ENCODE measurements at places on chromosomes 2 and 18. TPM values are rescaled to one million over a fixed set of nuclear protein-coding genes. Genes with fewer than 3 reads are reported as not detected.

DNA sequence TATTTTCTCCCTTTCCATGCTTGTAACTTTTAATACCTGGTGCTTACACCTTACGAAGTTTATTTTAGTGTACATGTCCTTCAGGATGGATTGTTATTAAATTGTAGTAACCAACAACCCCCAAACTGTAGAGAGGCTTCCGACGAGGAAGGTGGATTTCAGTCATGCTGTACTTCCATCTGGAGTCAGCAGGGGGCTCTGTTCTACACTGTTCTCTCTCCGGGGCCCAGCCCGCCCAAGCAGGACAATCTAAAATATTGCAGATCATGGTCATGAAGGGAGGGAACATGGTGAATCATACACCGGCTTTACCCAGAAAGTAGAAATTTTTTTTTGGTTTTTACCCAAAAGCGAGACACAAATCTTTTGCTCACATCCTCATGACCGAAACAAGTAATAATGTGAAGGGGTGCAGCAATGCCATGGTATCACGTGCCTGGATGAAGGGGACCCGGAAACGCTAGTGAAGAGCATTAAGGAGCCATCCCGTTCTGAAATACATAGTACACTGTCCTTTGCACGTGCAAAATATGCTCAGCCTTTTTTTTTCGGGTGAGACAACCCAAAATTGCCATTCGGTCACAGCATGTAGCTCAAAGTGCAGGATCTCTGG is 884.8 kb downstream of the EPHA4 start:
- H3K4me1 ChIP-seq, result no peaks in the 10 kb centered on the region
- no peaks in the 10 kb centered on the region for H3K36me3 ChIP-seq
- peak; percentile 20 for DNase-seq

GRCh38 chr2:20209373-20210109 is 15.4 kb downstream of the SDC1 start:
- no peak overlapping the region for H3K27ac ChIP-seq
- H3K4me3 ChIP-seq, result no peak overlapping the region
- H3K27me3 ChIP-seq, result no peaks in the 10 kb centered on the region

The FHOD3 gene
- polyA plus RNA-seq, result not detected

- H3K36me3 ChIP-seq, result no peaks in the 10 kb centered on the region
- H3K27ac ChIP-seq, result no peak overlapping the region
- no peak overlapping the region for H3K4me3 ChIP-seq
- H3K4me1 ChIP-seq, result no peaks in the 10 kb centered on the region
- H3K27me3 ChIP-seq, result no peaks in the 10 kb centered on the region
Observed at GRCh38 chr2:205903549-205904129, 182.3 kb downstream of the INO80D start.

The SP5 gene
- not detected for polyA plus RNA-seq

The TRPM8 gene
- polyA plus RNA-seq, result not detected

The AQP12B gene
- not detected for polyA plus RNA-seq

DNA sequence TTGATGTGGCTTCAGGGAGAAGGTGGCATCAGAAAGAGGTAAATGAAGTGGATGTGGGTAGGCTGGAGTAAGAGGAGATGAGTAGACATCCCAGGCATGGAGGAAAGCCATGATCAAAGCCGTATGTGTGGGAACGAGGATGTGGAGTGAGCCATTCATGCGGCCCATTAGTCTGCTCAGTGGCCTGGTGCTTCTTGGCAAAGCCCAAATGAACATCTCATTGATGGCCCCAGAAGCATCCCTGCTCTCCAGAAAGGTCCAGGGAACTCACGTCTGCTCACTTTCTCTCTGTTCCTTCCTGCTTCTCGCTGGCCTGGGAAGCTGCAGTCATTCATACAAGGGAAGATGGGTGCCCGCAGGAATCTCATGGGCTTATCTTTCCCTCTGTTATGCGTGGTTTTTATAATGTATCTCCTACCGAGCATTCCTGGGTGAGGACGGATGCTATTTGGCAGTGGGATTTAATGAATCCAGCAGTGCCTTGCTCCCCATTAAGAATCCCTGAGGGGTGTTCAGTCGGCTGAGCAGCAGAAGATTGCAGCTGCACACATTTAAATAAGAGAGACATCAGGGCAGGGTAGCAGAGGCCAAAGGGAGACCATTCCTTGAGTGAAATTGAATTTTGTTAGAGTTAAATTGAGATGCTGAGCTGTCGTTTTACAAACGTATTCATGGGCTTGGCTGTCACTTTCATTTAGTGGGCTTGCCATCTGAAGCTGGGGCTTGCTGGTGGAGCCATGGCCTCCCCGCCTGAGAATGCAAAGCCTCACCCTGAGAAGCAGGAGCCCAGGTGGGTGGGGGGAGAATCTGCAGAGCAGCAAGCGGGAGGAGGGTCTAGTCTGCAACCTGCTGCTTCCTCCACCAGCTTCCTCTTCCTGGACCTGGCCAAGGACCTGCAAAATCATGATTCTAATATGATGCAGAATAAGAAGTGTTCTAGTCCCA is 64.5 kb downstream of the LYPD1 start:
- H3K27me3 ChIP-seq, result no peaks in the 10 kb centered on the region
- H3K4me3 ChIP-seq, result no peak overlapping the region
- no peaks in the 10 kb centered on the region for H3K36me3 ChIP-seq
- no peak for DNase-seq

- H3K27ac ChIP-seq, result no peak overlapping the region
- H3K4me3 ChIP-seq, result no peak overlapping the region
- no peak for DNase-seq
- no peaks in the 10 kb centered on the region for H3K4me1 ChIP-seq
Observed at GRCh38 chr2:24276349-24276899, 83.9 kb downstream of the ITSN2 start.

The ACVR1 gene
- 6.0 TPM for polyA plus RNA-seq

GRCh38 chr2:31903109-31903780 is 107.6 kb downstream of the MEMO1 start:
- DNase-seq, result no peak
- H3K4me1 ChIP-seq, result no peaks in the 10 kb centered on the region
- H3K4me3 ChIP-seq, result no peak overlapping the region
- H3K27ac ChIP-seq, result no peak overlapping the region

The RTP5 gene
- polyA plus RNA-seq, result not detected

- no peaks in the 10 kb centered on the region for H3K4me1 ChIP-seq
- H3K36me3 ChIP-seq, result no peaks in the 10 kb centered on the region
- no peak overlapping the region for H3K27ac ChIP-seq
- H3K4me3 ChIP-seq, result no peak overlapping the region
- no peak for DNase-seq
Observed at GRCh38 chr2:130754811-130755210, 529 bp upstream of the AMER3 start.

The RAMP1 gene
- 1.9 TPM for polyA plus RNA-seq
